ENCODE measurements at places on chromosomes 1 and 21.

DNA sequence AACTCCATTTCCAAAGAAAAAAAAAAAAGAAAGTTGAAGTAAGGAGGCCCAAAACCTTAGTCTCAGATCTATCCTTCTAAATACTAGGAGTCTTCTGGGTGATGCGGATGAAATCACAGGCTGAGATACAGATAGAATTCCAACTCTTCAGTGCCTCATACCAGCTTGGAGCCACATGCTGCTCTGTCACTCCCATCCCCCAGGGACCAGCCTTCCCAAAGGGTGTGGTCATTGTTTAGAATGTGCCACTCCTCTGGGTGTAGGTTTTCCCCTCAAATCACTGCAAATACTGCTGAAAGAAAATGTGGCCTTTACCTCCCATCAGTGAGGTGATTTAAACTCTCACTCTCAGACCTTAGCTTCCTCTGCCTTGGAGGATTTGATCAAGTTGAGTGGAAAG, 112.9 kb downstream of the CDC7 start:
- no peak for DNase-seq

DNA sequence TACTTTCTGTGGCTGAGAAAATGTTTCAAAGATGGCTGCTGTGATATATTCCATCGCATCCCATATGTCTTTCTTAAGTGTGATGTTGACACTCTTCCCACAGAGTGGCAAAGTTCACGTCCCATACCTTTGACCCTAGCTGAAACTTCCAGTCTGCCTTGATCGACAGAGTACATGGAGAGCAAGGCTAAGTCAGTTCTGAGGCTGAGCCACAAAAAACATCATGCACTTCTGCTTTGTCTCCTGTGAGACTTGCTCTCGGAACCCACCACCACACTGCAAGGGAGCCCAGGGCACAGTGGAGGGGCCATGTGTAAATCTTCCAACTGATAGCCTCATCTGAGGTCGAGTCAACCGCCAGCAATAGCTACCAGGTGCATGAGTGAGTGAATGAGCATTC, 431.9 kb upstream of the RUNX1 start:
- DNase-seq: no peak

DNA sequence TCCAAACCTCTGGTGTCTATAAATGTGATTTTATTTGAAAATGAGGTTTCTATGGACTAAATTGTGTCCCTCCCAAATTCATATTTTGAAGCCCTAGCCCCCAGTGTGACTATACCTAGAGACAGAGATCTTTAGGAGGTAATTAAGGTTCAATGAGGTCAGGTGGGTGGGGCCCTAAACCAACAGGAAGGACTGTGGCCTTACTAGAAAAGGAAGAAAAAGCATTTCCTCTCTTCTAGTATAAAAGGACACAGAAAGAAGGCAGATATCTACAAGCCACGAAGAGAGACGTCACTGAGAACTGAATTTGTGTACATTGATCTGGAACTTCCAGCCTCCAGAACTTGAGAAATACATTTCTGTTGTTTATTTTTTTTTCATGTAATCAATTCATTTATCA, 123.1 kb upstream of the RUNX1 start:
- DNase-seq: no peak

- no peak for DNase-seq
These were observed 120.8 kb downstream of the TYW3 start for GRCh38 chr1:74853756-74854155.

GRCh38 chr1:44637702-44638411, 36.4 kb downstream of the TMEM53 start:
- no peak for DNase-seq

DNA sequence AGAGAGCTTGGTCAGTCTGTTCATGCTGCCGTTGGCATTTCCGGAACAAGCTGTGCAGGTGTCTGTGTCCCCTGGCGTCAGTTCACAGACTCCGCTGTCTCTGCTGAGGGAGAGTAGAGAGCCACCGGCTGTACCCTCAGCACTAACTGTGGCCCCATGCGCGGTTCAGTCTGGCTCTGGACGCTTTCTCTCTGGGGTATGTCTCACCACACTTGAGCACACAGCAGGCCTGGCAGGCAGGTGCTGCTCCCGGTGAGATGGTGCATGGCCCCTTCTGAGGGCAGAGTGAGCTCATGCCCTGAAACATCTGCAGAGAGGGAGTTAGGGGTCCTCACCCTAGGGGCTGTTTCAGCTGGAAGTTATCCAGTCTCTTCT, 60.0 kb upstream of the TLR5 start:
- DNase-seq: no peak

DNA sequence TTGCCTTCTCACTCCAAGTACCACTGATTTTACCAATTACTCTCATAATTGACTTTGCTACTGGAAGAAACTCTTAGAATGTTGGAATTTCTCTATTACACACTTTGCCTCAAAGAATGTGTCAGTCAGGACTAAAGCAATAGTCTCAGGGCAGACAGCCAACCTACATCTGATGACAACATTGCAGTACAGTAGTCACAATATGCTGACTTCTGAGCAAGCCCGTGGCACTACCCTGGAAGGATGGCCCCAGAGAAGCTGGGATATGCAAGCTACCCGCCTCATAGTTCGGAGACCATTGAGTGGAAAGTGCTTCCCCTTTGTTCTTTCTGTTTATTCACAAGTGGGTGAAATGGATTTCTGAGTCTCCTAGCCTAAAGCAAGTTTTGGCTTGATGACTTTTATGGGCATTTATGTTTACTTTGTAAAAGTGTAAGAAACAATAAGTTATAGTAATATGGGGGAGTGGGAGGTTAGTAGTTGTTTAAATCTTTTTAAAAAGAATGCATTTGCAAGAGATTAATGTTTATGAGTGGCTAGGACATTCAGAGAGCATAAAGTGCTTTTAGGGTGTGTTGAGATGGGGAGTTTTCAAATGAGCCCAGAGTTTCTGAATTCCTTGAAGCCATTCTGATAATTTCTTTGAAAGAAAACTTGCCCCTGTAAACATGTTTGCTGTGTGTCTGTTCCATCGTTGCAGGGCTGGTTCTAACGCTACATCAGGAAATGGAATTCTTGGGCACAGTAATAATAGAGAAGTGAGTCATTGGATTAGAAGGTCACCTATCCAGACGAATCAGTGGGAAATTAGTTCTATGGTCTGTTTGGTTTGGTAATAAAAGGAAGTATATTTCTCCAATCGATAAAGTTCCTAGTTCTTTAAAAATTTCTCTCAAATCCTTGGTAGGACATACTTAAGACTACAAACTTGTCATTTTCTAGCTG, 63.8 kb downstream of the LMO4 start:
- no peak for DNase-seq
